ENCODE measurements at places on chromosomes 7 and 10. TPM values are rescaled to one million over a fixed set of nuclear protein-coding genes. Genes with fewer than 3 reads are reported as not detected.

GRCh38 chr7:69422574-69422985, 175.7 kb upstream of the AUTS2 start:
- no peak for DNase-seq

DNA sequence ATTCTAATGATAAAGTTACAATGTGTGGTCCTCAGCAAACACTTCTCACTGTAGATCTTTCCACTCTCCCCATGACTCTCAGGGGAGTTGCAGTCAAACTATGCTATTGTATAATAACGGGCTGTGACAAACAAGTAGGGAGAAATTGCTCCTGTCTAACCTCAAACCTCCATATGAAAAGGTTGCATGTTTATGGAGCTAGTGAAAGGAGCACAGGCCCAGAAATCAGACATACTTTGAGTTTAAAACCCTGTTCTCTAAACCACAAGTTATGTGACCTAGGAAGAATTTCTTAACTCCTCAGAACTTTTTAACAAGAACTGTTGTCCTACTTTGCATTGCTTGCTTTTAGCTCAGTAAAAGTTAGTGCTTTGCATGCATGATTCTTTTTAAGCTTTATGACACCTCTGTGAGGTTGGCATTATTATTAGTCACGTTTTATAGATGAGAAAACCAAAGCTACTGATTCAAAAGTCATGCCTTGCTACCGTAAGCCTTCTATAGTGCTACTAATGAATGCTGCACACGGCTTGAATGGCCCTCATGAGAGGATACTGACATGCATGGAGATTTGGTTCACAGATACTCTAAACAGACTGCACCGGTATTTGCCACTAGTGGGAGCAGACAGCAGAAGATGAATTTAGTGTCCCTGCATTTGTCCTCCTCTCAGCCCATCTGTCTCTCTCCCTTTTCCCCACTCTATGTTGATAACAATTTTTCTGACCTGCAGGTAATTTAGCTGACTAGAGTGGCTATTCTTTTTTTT, 129.5 kb upstream of the PCGF5 start:
- DNase-seq, result no peak

PSPH gene
- 162 TPM for total RNA-seq

ASB4 gene
- under 0.01 TPM for total RNA-seq

DNA sequence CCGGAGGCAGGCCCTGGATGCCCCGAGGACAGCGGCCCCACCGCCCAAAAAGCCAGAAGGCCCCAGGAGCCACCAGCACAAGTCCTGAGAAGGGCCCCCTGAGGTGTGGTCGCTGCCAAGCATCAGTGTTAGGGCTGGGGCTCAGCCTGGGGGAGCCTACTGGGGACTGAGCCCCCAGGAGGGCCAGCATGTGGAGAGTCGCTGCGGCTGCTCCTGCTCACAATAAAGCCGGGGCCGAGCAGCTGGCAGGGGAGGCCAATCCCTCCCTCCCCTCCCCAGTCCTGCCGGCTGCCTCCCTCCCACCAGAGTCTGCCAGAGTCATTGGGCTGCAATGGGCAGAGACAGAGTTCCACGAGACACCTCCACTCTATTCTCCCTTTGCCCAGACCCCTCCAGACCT, 3.1 kb upstream of the ASIC3 start:
- no peak for DNase-seq

GRCh38 chr7:14275356-14275755, 285.9 kb upstream of the ETV1 start:
- DNase-seq, result no peak

DNA sequence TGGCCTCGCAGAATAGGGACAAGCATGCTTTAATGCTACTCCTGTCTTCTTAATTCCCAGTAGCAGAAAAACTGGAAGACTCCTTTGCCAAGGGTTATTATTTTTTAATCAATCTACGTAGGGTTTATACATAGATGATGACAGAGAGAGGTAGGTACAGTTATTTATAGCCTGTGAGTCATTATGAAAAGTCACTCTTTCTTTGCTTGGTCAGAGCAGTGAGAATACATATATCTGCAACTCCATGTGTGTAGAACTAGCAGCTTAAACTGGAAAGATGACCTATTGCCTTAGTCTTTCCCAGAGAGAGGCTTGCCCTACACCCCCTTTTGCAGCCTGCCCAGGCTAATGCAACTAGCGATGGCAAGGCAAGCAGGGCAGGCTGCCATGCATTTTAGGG, 1050.6 kb downstream of the NRG3 start:
- peak; percentile 10 for DNase-seq

TAS2R4 gene
- total RNA-seq, result 1.8 TPM

TDRD1 gene
- total RNA-seq, result 2.1 TPM

DNA sequence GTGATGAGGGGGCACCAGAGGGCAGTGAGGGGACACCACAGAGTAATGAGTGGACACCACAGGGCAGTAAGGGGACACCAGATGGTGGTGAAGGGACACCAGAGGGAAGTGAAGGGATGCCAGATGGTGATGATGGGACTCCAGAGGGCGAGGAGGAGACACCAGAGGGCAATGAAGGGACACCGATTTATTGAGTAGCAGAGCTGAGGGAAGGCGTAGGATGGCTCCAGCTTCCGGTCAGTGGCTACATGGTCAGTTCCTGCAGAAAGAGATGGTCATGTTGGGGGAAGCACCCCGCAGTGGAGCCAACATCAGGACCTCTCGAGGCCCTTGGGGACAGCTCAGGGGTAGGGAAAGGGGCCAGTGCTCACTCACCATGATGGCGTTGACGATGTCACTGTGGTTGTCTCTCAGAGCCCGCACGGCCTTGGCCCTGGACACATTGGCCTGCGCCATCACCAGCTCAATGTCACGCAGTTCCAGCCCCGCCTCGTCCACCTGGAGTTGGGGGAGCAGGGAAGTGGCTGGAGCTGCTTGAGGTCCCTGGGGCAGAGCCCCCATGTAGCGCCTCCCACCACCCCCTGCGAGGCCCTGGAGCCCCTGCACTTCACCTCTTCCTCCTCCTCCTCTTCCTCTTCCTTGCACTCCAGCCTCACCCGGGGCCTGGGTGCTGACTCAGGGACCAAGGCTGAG, 8.4 kb downstream of the NACAD start:
- DNase-seq, result no peak
